HCT116 (cell line): ENCODE measurements at places on chromosomes 11 and 22. TPM values are rescaled to one million over a fixed set of nuclear protein-coding genes. Genes with fewer than 3 reads are reported as not detected.

DNA sequence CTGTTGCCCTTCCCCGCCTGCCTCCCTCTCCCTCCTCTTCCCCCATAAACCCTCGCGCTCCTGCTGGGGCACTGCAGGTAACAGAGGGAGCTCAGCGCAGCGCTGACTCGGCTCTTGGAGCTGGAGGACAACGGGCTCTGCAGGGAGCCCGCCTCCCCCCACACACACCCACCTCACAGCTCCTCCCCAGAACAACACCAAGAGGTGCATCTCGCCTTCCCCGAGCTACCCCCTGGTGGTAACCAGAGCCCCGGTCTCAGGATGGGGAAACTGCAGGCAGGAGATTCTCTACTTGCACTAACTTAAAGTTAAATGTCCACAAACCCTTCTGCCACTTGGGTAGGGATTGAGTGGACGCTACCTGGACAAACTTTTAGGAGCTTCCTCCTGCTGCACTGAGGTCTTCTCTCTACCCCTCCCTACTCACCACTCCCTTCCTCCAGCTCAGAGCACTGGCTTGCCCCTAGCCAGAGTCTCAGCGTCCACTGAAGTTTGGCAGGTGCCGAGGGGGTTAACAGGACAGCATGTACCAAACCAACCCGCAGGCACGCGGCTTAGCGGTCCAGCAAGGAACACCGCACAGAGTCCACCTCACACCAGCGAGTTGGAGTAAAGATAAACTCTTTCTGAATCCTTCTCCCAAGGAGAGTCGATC lies 4.0 kb upstream of the SCN4B start:
- H3K27ac ChIP-seq = no peak overlapping the region
- DNase-seq = no peak
- H3K36me3 ChIP-seq = no peaks in the 10 kb centered on the region
- peak overlapping the region; percentile 9; the same call in 1 of the 2 replicates for H3K4me3 ChIP-seq
- peaks cover 24% of the 10 kb centered on the region for H3K4me1 ChIP-seq

GRCh38 chr11:849104-849824 lies 6.6 kb downstream of the TSPAN4 start:
- H3K27me3 ChIP-seq = no peaks in the 10 kb centered on the region
- no peak overlapping the region for H3K4me3 ChIP-seq
- no peak for DNase-seq
- H3K27ac ChIP-seq = no peak overlapping the region
- no peaks in the 10 kb centered on the region; the same call in 1 of the 2 replicates for H3K36me3 ChIP-seq
- peaks cover 31% of the 10 kb centered on the region for H3K4me1 ChIP-seq

DNA sequence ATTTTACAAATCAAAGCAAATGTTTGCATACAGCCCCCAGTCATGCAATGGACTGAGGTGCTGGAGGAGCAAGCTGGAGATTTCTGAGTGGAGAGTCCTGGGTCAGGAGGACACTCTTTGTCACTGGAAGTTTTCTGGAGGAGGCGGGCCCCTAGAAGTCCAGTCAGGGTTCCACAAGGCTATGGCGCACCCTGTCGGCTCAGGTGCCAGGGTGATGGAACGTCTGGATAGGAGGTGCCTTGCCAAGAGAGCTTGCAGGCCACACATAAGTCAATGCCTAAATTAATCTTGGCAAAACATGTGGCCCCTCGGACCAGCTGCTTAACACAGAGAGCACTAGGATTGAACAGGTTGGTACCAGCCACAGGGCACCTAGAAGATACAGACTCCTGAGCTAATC lies 174.7 kb upstream of the CADM1 start:
- H3K4me1 ChIP-seq = no peaks in the 10 kb centered on the region
- H3K4me3 ChIP-seq = no peak overlapping the region
- H3K36me3 ChIP-seq = no peaks in the 10 kb centered on the region
- no peaks in the 10 kb centered on the region for H3K27me3 ChIP-seq

DNA sequence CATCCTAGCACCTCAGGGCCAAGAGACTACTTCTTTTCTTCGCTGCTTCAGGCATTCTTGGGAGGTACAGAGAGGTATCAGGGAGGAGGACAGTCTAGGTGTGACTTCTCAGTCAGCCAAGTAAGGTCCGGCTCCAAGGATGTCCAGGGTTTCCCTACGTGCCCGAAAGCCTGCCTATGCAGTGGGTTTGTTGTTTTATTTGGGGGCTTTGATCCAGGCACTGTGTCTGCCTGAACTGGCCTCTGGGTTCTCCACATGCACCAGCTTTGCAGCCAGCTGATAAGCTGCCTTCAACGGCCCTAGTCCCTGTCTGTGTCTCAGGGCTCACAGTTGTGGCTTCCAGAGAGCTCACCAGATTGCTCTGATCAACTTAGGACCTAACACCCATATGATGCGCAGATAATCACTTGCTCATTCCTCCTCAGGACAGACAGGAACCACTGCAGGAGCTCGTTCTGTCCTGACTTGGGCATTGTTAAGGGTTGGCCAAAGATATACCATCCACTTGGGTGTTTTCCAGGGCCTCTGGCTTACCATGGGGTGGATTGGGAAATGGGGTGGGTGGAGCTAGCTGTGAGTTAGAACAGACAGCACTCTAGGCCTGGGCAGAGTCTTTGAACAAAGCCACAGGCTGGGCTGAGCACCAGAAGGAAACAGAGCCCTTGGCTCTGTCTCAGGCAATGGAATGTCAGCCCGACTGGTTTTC lies 45.5 kb upstream of the CRYBB3 start:
- H3K36me3 ChIP-seq = no peaks in the 10 kb centered on the region; the same call in 1 of the 2 replicates
- H3K27me3 ChIP-seq = no peaks in the 10 kb centered on the region
- peaks cover 6% of the 10 kb centered on the region; the same call in 1 of the 2 replicates for H3K4me1 ChIP-seq
- DNase-seq = no peak

DNA sequence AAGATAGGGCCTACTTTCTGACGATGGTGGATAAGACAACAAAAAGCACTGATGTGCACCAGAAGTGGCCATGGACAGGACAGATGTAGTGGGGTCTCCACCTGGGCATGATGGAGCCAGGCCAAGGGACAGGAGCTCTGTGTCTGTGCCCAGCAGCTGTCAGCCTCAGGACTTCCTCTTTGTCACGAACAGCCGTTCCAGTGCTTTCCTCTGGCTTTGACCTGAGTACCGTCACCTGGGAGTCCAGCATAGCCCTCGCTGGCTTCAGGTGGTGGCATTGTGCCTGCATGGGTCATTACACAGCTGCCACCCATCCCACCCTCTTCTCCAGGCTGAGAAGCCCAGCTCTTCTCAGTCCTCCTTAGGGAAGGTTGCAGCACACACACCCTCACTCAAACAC lies 137.8 kb downstream of the GRIK4 start:
- H3K27me3 ChIP-seq = peaks cover 26% of the 10 kb centered on the region; the same call in 1 of the 2 replicates
- DNase-seq = no peak
- H3K4me1 ChIP-seq = no peaks in the 10 kb centered on the region
- no peak overlapping the region for H3K4me3 ChIP-seq
- H3K27ac ChIP-seq = no peak overlapping the region

The LDLRAD3 gene
- total RNA-seq = 19.0 TPM

DNA sequence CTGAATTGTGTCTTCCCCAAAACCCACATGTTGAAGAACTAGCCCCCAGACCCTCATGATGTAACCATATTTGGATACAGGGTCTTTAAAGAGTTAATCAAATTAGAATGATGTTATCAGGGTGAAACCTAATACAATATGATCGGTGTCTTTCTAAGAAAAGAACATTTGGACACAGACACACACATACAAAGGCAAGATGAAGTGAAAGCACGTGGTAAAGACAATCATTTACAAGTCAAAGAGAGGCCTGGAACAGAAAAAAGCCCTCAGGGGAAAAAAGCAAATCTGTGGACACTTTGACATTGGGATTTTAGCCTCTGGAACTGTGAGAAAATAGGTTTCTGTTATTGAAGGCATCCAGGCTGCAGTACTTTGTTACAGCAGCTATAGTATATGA lies 733.4 kb downstream of the JRKL start:
- no peak overlapping the region for H3K4me3 ChIP-seq
- no peak for DNase-seq
- no peaks in the 10 kb centered on the region for H3K4me1 ChIP-seq
- no peak overlapping the region for H3K27ac ChIP-seq
- no peaks in the 10 kb centered on the region for H3K27me3 ChIP-seq
- H3K36me3 ChIP-seq = no peaks in the 10 kb centered on the region

DNA sequence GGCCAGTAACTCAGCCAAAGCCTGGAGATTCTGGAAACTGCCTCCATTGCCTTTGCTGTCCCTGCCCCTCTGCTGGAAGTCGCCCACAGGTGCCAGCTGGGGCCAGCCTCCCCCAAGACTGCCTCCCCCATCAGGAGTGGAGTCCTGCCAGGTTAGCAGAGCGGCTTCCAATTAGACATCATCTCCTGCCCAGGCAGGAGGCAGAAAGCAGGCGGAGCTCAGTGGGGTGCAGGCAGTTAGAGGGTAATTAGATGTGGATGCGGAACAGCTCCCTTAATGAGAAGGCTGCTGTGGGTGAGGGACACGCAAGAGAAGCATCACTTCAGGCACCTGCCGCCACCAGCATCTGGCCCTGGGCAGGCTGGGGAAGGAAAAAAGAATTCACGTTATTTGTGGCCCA lies 90.9 kb upstream of the TP53I11 start:
- H3K4me3 ChIP-seq = no peak overlapping the region
- DNase-seq = no peak
- H3K4me1 ChIP-seq = peaks cover 15% of the 10 kb centered on the region
- H3K27me3 ChIP-seq = no peaks in the 10 kb centered on the region
